ENCODE measurements at places on chromosomes 6 and 20.

GRCh38 chr6:140070846-140071473, 696.5 kb upstream of the CITED2 start:
- peak; percentile 72 for DNase-seq

DNA sequence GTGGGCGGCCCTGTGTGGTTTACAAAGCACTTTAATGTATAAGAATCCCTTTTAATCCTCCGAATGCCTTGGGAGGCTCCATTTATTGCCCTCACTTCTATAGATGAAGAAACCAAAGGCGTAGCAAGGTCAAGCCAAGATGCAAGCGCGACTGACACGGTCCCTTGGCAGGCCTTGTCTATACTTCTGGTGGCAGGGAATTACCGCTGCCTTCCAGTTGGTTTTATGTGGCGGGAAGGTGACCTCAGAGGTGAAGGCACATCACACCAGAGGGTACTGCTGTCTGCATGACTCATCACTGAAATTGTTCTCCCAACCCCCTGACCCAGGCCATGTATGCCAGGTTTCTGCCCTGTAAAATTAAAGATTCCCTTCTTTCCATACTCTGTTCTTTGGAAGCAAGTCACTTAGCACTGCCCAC, 36.1 kb upstream of the NAA20 start:
- DNase-seq: peak; percentile 69

DNA sequence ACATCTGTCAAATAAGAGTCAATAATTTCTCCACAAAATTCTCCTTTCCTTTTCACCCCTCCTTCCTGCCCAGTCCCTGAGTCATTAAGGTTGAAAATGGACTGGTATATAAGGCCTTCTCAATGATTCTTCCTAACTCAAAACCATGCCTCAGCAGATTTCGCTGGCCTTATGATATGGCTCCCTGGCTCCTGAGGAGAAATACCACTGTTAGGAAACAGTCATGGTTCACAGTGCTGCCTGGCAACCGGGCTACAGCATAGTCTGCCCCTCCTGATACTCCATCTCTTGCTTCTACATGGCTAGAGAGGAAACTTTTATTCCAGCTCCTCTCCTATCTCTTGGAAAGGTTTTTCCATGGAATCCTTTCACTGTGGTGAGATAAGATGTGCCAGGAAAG, 4.7 kb downstream of the UBE2J1 start:
- no peak for DNase-seq

DNA sequence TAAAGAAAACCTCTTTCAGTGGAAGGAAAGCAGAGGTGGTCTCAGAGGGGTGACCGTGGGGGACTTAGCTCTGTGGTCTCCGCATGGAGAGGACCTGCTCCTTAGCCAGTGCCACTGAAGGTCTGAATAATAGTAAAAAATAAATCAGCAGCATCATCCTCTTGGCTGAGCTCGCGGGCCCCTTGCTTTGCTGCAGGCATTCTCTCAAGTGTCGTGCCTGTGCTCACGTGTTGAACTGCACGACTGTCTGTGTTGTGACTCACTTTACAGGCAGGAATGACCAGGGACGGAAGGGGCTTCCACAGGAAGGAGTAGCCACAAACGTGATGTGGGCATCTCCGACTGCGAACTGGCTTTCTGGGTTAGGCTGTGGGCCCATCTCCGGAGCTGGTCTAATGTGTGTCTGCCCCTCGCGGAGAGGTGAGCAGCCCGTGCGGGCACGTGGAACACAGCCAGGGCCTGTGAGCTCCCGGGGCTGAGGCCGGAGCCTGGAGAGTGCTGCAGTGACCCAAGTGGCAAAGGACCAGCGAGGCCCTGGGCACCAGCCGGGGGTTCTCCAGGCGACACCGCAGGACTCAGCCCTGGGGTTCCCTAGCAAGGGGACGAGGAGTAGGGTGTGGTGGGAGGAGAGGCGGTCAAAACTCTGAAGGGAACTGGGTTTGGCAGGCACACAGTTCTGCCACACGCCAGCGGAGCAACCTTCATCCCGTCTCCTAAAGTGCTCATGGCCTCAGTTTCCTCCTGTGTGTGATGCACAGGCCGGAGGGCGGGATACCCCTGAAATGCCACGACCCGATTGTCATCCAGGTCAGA, 89.2 kb downstream of the RAMACL start:
- DNase-seq: peak; percentile 32

DNA sequence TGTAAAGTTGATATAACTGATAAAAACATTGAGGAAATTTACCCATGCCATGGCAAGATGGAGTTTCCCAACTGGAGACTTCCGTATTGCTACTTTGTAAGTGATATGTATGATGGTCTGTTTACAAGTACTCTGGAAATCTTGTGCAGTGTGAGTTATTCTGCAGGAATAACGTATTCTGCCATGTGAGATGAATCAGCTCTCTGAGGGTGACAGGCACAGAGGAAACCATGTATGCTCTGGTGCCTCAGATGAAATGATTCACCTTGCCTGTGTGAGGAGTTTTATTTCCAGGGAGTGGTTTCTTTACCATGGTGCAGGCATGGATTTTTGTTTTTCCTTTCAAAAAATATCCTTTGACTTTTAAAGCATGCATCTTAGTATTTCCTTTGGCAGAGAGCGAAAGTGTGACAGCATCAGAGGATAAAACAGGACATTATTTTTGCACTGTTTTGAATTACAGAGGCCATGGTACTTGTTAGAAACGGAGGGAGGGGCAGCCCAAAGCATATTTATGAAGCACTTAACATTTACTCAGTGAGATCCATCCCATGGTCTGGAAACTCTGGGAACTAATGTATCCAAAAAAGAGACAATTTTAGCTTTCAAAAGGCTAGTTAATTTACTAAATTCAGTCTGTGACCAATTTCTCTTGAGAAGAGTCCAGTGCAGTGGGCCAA, 36.0 kb upstream of the MTRF1L start:
- DNase-seq: peak; percentile 84

DNA sequence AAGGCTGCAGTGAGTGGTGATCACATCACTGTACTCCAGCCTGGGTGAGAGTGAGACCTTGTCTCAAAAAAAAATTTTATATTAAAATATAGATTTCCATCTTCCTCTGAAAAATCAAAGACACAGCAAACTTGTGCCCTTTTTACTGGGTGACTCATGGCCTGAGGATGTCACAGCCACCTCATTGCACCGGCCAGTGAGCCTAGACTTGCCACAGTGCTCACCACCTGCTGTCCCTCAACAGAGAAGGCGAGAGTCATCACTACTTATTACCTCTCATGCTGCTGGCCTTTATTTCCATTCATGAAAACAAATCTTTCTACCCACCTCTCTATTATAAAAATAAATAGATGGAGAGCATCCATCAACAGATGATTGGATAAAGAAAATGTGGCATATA, 295.8 kb downstream of the PREX1 start:
- DNase-seq: no peak

GRCh38 chr20:1841554-1842140, 53.6 kb upstream of the SIRPA start:
- DNase-seq: no peak

All from ELR (cell line).